ENCODE measurements at places on chromosomes 6 and 20. TPM values are rescaled to one million over a fixed set of nuclear protein-coding genes. Genes with fewer than 3 reads are reported as not detected.

- DNase-seq = no peak
These were observed 31.4 kb upstream of the MARCKS start for GRCh38 chr6:113825781-113826180.

GRCh38 chr20:63659370-63659769 lies 1.3 kb downstream of the RTEL1 start:
- no peak for DNase-seq

DNA sequence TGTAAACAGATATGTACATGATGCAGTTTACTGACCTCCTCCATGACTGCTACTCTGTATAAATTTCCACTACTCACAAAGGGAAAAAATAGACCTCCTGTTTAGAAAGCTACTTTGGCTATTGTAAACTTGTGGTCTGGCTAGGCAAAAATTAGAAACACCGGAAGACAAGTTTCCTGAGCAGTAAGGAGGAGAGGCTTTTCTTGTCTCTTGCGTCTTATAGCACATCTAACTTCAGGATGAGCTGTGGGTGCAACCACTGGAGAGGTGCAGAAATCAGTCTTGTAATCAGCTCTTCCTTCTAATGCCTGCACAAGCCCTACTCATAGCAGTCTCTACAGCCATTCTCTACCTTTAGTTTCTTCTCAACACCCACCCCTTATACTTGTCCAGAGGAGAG lies 296.5 kb upstream of the SLC35B3 start:
- no peak for DNase-seq

DNA sequence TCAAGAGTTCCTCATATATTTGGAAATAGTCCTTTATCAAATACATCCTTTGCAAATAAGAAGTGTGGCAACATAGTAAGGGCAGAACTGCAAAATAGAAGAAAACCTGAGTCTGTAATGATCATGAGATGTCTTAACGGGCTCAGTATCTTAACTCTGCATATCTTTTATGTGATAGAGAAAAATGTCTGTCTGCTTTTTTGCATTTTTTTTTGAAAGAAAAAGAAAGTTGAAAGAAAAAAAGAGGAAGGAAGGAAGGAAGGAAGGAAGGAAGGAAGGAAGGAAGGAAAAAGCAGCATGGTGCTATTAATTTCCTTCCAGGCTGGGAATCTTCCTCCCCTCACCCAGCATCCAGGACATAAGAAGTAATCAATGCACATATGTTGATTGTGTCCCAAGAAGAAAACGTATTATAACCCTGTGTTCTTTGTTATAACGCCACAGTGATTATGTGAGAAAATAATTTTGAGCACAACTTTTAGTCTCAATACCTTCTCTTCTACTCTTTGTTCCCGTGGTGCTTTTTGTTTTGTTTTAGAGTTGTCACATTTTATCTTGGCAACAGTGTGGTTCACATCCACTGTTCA lies 58.7 kb upstream of the PCSK2 start:
- DNase-seq = no peak

GRCh38 chr6:97726378-97726777 lies 443.4 kb upstream of the MMS22L start:
- DNase-seq = no peak

Gene MCUR1
- 28.3 TPM for total RNA-seq

Gene ATP6V1G2
- total RNA-seq = 1.2 TPM

Measured in activated naive CD4-positive, alpha-beta T cell treated with anti-CD3 and anti-CD28 coated beads for 36 hours (primary cell).